ENCODE measurements at places on chromosomes 4 and X. TPM values are rescaled to one million over a fixed set of nuclear protein-coding genes. Genes with fewer than 3 reads are reported as not detected.

DNA sequence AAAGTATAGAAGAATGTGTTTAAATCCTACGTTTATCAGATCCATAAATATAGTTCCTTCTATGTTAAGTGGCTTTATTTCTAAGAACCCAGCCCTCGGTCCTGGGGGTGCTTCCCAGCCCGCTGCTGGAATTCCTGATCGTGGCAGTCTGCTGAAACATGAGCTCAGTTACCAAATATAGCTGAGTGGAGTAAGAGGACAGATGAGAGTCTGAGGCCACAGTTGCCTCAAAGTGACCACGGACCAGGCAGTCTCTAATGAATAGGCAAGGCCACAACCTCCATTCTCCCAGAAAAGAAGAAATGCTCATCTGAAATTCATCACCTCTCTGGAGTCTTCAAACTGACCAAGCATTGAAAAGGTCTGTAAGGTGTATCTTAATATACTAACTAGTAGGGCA is at the start of gene PALLD:
PALLD (plus strand) TSS at position 219 of the 400 bp plus-strand sequence.
- no peak within 1 kb of the TSS for H3K27ac ChIP-seq
- no peak within 1 kb of the TSS for H3K4me3 ChIP-seq
- H3K4me1 ChIP-seq, result no peaks in the 10 kb centered on the region
- no peak for DNase-seq
- H3K27me3 ChIP-seq, result peaks cover 12% of the 10 kb centered on the region

DNA sequence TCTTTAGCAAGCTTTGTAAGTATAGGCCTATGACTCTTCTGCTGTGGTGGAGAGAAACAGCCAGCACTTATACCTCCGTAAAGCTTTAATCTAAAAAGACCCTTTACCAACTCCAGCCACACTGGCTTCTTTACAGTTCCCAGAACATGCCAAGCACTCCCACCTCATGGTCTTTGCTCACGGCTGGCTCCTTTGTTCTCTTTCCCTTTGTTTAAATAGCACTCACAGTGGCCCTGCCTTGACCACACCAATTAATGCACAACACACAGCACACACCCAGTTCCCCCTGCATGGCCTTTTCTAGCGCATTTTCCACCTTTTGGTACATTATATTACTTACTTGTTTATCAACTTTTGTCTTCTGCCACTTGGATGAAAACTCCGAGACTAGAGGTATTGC is 18.9 kb downstream of the PPID start:
- H3K27ac ChIP-seq, result peak overlapping the region; percentile 71
- no peaks in the 10 kb centered on the region for H3K27me3 ChIP-seq
- DNase-seq, result no peak
- peaks cover 9% of the 10 kb centered on the region for H3K36me3 ChIP-seq
- H3K4me1 ChIP-seq, result no peaks in the 10 kb centered on the region

DNA sequence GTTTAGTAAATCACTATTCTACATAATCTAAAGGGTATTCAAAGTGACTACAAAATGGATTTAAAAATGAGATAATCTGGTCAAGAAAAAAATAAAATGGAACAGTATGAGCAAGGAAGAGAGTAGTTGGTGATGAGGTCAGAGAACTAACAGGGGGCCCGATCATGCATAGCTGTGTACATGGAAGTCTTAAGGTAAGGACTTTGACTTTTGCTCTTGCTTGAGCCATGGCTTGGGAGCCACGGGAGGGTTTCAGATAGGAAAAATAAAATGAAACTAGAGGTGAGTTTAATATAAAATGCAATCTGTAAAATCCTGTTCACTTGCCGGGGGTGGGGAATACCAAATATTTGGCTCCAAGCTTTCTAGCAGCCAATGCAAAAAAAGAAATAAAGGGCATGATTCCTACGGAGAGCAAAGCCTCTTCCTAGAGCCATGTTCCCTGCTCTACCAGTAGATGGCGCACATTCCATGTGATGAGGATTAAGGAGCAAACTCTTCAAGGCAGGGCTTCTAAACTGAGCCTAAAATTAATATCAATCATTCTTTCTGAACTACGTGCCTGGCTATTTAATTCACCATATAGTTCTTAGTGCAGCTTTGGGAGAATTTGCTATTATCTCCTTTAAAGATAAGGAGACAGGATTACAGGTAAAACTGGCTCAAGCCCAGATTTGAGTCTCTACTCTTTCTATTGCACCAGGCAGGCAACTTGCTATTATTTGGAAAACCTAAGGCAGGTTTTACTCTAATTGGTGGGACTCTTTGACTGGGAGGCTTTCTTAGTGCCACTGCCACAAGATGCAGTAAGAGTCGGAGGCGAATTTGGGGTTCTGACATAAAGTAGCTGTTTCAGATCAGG is 6.8 kb upstream of the CLCN5 start:
- H3K4me1 ChIP-seq, result peaks cover 3% of the 10 kb centered on the region
- H3K36me3 ChIP-seq, result no peaks in the 10 kb centered on the region
- peak; percentile 54 for DNase-seq
- no peak overlapping the region for H3K4me3 ChIP-seq

GRCh38 chr4:94567811-94568210 is 116.1 kb downstream of the PDLIM5 start:
- no peak overlapping the region for H3K27ac ChIP-seq
- no peaks in the 10 kb centered on the region for H3K4me1 ChIP-seq
- no peak for DNase-seq

- H3K36me3 ChIP-seq, result no peaks in the 10 kb centered on the region
- H3K4me3 ChIP-seq, result no peak overlapping the region
- peaks cover 48% of the 10 kb centered on the region for H3K27me3 ChIP-seq
- H3K4me1 ChIP-seq, result peaks cover 20% of the 10 kb centered on the region
- H3K27ac ChIP-seq, result no peak overlapping the region
Measured at GRCh38 chr4:78312989-78313753, 238.4 kb upstream of the ANXA3 start.

DNA sequence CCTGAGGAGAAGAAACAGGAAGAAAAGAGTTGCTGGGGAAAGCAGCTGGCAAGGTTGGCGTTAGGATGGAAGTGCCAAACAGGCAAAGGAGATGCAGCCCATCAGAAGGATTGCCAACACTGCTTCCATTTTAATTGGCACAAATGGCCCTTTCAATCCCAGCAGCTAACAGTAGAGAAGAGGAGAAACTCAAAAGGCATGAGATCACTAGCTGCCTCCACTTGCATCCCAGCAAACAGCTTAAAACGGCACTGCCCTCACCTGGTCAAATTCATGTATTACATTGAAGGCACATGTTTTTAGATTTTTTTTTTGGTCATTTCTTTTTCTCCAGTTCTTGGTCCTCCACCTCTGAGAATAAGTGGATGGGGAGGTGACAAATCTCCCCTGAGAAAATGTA is 14.9 kb upstream of the LOC101059915 start:
- peaks cover 20% of the 10 kb centered on the region for H3K4me1 ChIP-seq
- H3K4me3 ChIP-seq, result no peak overlapping the region
- no peak overlapping the region for H3K27ac ChIP-seq
- peaks cover 1% of the 10 kb centered on the region for H3K36me3 ChIP-seq

DNA sequence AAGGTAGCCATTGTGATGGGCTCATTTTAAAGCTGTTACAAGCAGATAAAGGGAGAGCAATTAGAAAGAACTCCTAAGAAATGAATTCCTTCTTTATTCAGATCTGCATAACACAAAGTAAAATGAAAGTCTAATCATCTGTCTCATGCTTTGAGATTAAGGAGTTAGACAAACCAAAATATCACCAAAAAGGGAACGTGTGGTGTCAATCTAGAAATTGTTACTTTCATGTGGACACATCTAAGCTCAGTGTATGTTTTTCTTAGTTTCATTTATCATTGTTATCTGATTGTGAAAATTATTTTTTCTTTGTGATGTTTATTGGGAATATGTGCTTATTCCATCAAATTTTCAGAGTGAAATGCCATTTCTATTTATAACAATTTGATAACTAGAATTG is 80.3 kb downstream of the BANK1 start:
- DNase-seq, result no peak
- no peaks in the 10 kb centered on the region for H3K4me1 ChIP-seq
- no peak overlapping the region for H3K4me3 ChIP-seq
- H3K27me3 ChIP-seq, result peaks cover 23% of the 10 kb centered on the region

- H3K4me3 ChIP-seq, result no peak overlapping the region
- H3K36me3 ChIP-seq, result no peaks in the 10 kb centered on the region
- DNase-seq, result no peak
- no peaks in the 10 kb centered on the region for H3K27me3 ChIP-seq
- no peak overlapping the region for H3K27ac ChIP-seq
Measured at GRCh38 chr4:93710847-93711430, 117.6 kb upstream of the ATOH1 start.

WDR45 gene
- total RNA-seq, result 43.4 TPM

CMC4 gene
- total RNA-seq, result 15.0 TPM

TREX2 gene
- 2.7 TPM for total RNA-seq

DNAAF6 gene
- not detected for total RNA-seq

All from activated T-cell treated with anti-CD3 and anti-CD28 coated beads, Interleukin-2, amount 50 U/mL, for 72 hours (primary cell).